Muscle of leg (tissue), 16 donors: ENCODE measurements at places on chromosomes 1 and 21. TPM values are rescaled to one million over a fixed set of nuclear protein-coding genes. Genes with fewer than 3 reads are reported as not detected.

GRCh38 chr21:38142224-38142623, 114.6 kb upstream of the KCNJ15 start:
- no peak overlapping the region for H3K27ac ChIP-seq
- no peak for DNase-seq
- no peak overlapping the region for H3K4me3 ChIP-seq
- H3K36me3 ChIP-seq: no peaks in the 10 kb centered on the region
- no peaks in the 10 kb centered on the region for H3K4me1 ChIP-seq

- H3K4me3 ChIP-seq: no peak overlapping the region
- H3K36me3 ChIP-seq: no peaks in the 10 kb centered on the region
- no peak for DNase-seq
- H3K27me3 ChIP-seq: peaks cover 30% of the 10 kb centered on the region
- no peak overlapping the region for H3K27ac ChIP-seq
Measured at GRCh38 chr1:53416269-53416813, 42.9 kb upstream of the DMRTB1 start.

DNA sequence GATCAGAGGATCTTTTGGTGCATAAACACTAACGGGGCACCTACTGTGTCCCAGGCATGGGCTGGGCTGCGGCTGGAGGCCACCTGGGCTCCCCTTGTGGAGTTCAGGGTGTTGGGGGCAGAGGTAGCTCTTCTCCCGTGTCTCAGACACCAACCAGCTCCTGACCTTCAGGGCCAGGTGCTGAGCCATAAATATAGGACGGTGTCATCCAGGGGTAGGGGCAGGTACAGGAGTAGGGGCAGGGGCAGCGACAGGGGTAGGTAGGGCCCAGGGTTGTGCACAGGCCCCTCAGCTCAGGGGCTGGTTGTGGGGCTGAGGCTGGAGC, 18.0 kb upstream of the LRRC3 start:
- no peak overlapping the region for H3K4me3 ChIP-seq
- H3K36me3 ChIP-seq: no peaks in the 10 kb centered on the region
- no peaks in the 10 kb centered on the region for H3K27me3 ChIP-seq
- H3K27ac ChIP-seq: no peak overlapping the region
- H3K4me1 ChIP-seq: no peaks in the 10 kb centered on the region
- DNase-seq: no peak

GRCh38 chr1:156241926-156242325, at the start of gene BGLAP:
BGLAP (plus strand) TSS chr1:156242184; CDS start chr1:156242232, 48 bp downstream.
- DNase-seq: no peak
- H3K27ac ChIP-seq: no peak within 1 kb of the TSS
- H3K4me3 ChIP-seq: no peak within 1 kb of the TSS
- H3K27me3 ChIP-seq: peaks cover 29% of the 10 kb centered on the region

GRCh38 chr1:15500184-15501178, 23.5 kb downstream of the CASP9 start:
- peaks cover 10% of the 10 kb centered on the region for H3K4me1 ChIP-seq

DNA sequence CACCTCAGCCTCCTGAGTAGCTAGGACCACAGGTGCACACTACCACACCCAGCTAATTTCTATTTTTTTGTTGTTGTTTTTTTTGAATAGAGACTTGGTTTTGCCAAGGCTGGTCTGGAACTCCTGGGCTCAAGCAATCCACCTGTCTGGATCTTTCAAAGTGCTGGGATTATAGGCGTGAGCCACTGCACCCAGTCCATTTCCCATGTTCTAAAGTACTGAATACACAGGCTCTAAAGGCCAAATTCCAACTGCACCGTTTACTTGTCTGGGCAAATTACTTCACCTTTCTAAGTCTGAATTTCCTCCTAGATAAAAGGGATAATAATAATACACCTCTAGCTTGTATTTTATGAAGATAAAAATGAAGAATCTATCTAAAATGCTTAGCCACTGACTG, 39.6 kb downstream of the FRRS1 start:
- no peaks in the 10 kb centered on the region for H3K4me1 ChIP-seq
- DNase-seq: no peak
- no peaks in the 10 kb centered on the region for H3K27me3 ChIP-seq
- H3K4me3 ChIP-seq: no peak overlapping the region

DNA sequence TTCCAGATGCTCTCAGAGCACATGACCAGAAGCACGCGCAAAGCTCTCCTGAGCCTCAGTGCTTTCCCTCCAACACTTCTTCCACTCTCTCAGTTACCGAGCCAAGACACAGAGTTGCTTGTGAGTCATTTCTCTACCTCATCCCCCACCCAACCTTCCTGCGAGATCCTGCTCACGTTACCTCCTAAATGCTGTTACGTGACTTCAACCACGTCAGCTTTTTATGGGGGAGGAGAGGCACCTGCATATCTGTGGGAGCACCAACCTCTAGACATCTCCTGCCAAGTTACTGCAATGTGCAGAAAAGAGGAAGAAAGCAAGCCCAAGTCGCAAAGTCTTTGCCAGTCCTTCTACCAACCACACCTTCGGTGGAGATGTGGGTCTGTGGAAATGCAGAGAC, 27.2 kb upstream of the ERG start:
- peak; percentile 34 for DNase-seq
- H3K36me3 ChIP-seq: no peaks in the 10 kb centered on the region
- H3K27me3 ChIP-seq: peaks cover 3% of the 10 kb centered on the region
- no peak overlapping the region for H3K4me3 ChIP-seq
- no peaks in the 10 kb centered on the region for H3K4me1 ChIP-seq

GRCh38 chr1:54052431-54052933, 522 bp downstream of the TMEM59 start:
- H3K36me3 ChIP-seq: peaks cover 2% of the 10 kb centered on the region
- peak overlapping the region; percentile 97 for H3K27ac ChIP-seq
- H3K27me3 ChIP-seq: no peaks in the 10 kb centered on the region
- H3K4me3 ChIP-seq: peak overlapping the region; percentile 85

- H3K27me3 ChIP-seq: no peaks in the 10 kb centered on the region
- no peak overlapping the region for H3K4me3 ChIP-seq
- DNase-seq: no peak
- H3K36me3 ChIP-seq: no peaks in the 10 kb centered on the region
Measured at GRCh38 chr1:198047913-198048312, 108.9 kb upstream of the NEK7 start.

- H3K27me3 ChIP-seq: no peaks in the 10 kb centered on the region
- no peak overlapping the region for H3K4me3 ChIP-seq
- H3K4me1 ChIP-seq: no peaks in the 10 kb centered on the region
- H3K36me3 ChIP-seq: no peaks in the 10 kb centered on the region
- peak; percentile 34 for DNase-seq
- H3K27ac ChIP-seq: no peak overlapping the region
Measured at GRCh38 chr1:159756397-159756796, 24.4 kb upstream of the DUSP23 start.

GRCh38 chr1:234619071-234619480, 9.1 kb upstream of the IRF2BP2 start:
- no peaks in the 10 kb centered on the region for H3K27me3 ChIP-seq
- no peaks in the 10 kb centered on the region for H3K36me3 ChIP-seq
- no peak overlapping the region for H3K4me3 ChIP-seq
- H3K27ac ChIP-seq: peak overlapping the region; percentile 66
- H3K4me1 ChIP-seq: peaks cover 38% of the 10 kb centered on the region

GRCh38 chr1:172447641-172448040, 3.8 kb upstream of the PIGC start:
- no peak for DNase-seq
- no peaks in the 10 kb centered on the region for H3K36me3 ChIP-seq
- H3K27me3 ChIP-seq: no peaks in the 10 kb centered on the region
- peaks cover 28% of the 10 kb centered on the region for H3K4me1 ChIP-seq
- H3K27ac ChIP-seq: no peak overlapping the region

DNA sequence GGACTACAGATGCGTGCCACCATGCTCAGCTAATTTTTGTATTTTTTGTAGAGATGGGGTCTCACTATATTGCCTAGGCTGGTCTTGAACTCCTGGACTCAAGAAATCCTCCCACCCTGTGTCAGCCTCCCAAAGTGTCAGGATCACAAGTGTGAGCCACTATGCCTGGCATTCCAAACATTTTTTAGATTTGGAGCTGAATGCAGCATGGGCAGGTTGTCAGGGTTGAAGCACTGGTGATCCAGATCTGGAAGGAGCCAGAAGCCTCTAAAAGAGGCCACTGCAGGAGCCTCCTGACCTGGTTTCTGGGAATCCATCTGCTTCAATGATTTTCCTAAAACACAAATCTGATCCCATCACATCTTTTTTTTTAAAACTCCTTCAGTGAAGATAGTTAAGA, 1.8 kb upstream of the CTPS1 start:
- peaks cover 16% of the 10 kb centered on the region for H3K4me1 ChIP-seq
- H3K27ac ChIP-seq: no peak overlapping the region
- H3K4me3 ChIP-seq: no peak overlapping the region
- no peaks in the 10 kb centered on the region for H3K36me3 ChIP-seq
- no peaks in the 10 kb centered on the region for H3K27me3 ChIP-seq
- no peak for DNase-seq

DNA sequence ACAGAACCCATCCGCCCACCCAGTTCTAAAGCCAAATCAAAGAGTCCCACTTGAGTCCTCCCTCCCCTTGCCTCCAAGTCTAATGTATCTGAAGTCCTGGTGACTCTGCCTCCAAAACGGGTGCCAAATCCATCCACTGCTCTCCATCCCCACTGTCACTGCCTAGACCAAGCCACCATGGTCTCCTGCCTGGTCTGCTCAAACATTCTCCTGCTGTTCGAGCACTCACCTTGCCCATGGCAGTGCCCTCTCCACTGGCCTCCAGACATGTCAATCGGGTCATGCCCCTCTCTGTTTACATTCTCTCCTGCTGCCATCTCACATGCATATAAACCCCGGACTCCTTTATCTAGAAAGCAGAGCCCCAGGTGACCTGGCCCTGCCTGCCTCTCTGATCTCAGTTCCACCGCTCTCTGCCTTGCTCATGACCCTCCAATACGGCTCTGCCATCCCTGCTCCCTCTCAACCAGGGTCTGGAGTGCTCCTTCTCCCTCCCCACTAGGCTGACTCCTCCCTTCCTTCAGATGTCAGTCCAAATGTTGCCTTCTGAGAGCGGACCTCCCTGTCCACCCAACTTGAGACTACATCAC, 32.1 kb upstream of the MX1 start:
- H3K4me1 ChIP-seq: no peaks in the 10 kb centered on the region
- H3K27me3 ChIP-seq: no peaks in the 10 kb centered on the region
- peaks cover 13% of the 10 kb centered on the region for H3K36me3 ChIP-seq

TTLL7 gene
- 35.0 TPM for total RNA-seq

DNA sequence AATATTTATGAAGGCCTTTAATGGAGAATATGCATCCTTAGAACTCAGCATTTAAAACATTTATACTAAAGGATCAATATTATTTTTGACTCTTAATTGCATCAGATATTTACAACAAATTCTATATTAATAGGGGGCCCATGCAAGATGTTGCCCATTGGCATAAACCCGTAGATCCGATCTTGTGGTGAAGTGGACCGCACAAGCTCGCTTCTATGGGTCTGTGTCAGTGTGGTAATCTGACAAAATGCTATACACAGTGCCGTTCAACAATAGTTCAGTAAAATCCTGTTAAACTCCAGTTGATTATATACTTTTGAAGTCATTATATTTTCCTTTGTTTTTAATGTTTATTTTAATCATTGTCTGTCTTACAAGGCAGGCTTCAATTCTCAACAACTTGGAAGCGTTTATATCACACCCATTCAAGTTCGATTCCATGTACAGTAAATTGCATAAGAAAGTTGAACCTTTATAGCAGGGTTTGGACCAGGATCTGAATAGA, 809.2 kb downstream of the USP25 start:
- H3K4me1 ChIP-seq: no peaks in the 10 kb centered on the region
- no peak overlapping the region for H3K4me3 ChIP-seq
- H3K27me3 ChIP-seq: no peaks in the 10 kb centered on the region
- no peak for DNase-seq
- H3K36me3 ChIP-seq: peaks cover 6% of the 10 kb centered on the region

PPP1R8 gene
- total RNA-seq: 33.6 TPM

SLC45A3 gene
- 2.3 TPM for total RNA-seq

DNA sequence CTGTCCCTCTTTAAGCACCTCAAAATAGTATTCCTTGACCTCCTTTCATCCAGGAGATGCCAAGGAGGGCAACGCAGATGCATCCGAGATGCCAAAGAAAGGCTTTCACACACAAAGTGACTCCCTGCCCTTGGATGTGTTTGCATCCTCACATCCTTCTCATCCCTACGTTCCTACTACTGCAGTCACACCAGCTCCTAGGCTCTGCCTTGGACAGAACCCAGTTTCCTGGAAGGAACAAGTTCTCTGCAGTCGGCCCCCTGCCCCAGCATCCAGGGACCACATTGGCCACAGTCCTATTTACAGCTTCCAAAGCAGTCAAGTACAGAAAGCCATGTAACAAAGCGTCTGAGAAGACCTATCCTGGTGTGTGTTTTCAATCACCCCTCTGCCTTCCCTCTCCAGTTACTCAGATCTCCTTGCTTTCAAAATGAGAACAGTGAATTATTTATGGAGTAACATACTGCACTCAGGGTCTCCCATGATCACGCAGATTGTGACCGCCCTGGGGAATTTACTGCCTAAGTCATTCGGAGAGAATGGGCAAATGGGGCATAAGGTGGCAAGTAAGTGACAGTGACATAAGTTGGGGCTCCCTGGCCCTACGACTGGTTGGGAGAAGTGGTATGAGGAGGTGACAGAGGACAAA, 21.8 kb upstream of the SRP9 start:
- DNase-seq: peak; percentile 92
- H3K36me3 ChIP-seq: no peaks in the 10 kb centered on the region
- H3K4me3 ChIP-seq: no peak overlapping the region
- no peaks in the 10 kb centered on the region for H3K27me3 ChIP-seq
- H3K27ac ChIP-seq: peak overlapping the region; percentile 75

GRCh38 chr1:8165595-8166360, 139.7 kb upstream of the ERRFI1 start:
- H3K4me1 ChIP-seq: peaks cover 28% of the 10 kb centered on the region
- DNase-seq: peak; percentile 16
- no peaks in the 10 kb centered on the region for H3K27me3 ChIP-seq

DNA sequence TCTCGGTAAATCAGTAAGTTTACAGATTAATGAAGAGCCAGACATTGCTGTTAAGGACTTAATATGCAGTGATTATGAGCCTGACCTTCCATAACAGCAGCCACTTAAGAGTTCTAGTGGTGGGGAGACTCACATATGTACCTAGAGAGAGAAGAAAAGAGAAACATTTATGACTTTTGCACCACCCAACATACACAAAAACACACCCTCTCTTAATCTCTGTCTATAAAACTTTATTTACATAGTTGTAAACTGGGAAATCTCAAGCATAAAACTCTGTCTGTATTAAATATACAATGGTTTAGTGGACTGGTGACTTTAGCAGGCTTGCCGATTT, 347.4 kb upstream of the ADGRL2 start:
- H3K4me1 ChIP-seq: no peaks in the 10 kb centered on the region
- no peak for DNase-seq
- no peaks in the 10 kb centered on the region for H3K27me3 ChIP-seq
- H3K36me3 ChIP-seq: no peaks in the 10 kb centered on the region
- no peak overlapping the region for H3K4me3 ChIP-seq

- H3K27me3 ChIP-seq: no peaks in the 10 kb centered on the region
- H3K36me3 ChIP-seq: no peaks in the 10 kb centered on the region
- H3K4me1 ChIP-seq: peaks cover 25% of the 10 kb centered on the region
- DNase-seq: peak; percentile 58
- H3K4me3 ChIP-seq: no peak overlapping the region
Measured at GRCh38 chr1:47866601-47867437, 130.4 kb downstream of the TRABD2B start.

CLEC20A gene
- total RNA-seq: 0.04 TPM

PROK1 gene
- total RNA-seq: not detected

GRCh38 chr1:26993237-26994019, at the start of gene TRNP1:
TRNP1 (plus strand) TSS chr1:26993692; CDS start chr1:26993787, 95 bp downstream.
- peak; percentile 80 for DNase-seq
- no peak within 1 kb of the TSS for H3K27ac ChIP-seq
- H3K4me3 ChIP-seq: peak within 1 kb of the TSS; percentile 39
- no peaks in the 10 kb centered on the region for H3K36me3 ChIP-seq
- H3K27me3 ChIP-seq: peaks cover 68% of the 10 kb centered on the region
- H3K4me1 ChIP-seq: peaks cover 22% of the 10 kb centered on the region

ZFYVE9 gene
- total RNA-seq: 27.4 TPM

- H3K27ac ChIP-seq: no peak overlapping the region
- no peaks in the 10 kb centered on the region for H3K27me3 ChIP-seq
- no peak for DNase-seq
- no peak overlapping the region for H3K4me3 ChIP-seq
Measured at GRCh38 chr1:247277191-247277590, 21.3 kb downstream of the VN1R5 start.
